ENCODE measurements at places on chromosomes 3 and 15.

GRCh38 chr15:38377636-38378035 lies 76.3 kb upstream of the FAM98B start:
- no peak for DNase-seq

- DNase-seq, result no peak
These were observed 67.2 kb downstream of the DHX30 start for GRCh38 chr3:47870156-47870555.

DNA sequence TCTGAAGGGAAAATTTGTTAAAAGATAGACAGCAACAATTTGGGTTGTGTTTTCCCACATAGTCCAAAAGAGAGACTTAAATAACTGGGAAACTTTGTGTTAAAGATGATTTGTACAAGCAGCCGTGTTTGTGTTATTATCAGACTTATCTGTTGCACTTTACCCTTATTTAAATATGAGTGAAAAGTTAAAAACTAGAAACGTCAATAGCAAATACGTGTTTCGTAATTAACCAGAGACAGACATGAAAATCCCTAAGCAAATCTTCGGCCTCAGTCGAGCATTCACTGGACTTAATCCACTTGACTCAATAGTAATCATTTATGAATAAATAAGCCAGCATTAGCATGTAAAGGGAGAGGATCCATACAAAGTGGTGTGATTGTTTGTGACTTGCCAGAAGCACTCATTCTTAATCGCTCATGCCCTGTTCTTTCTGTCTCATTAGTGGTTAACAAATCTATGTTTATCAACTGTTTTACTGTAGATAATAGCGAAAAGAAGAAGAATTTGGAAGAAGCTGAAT lies 34.2 kb downstream of the BLM start:
- DNase-seq, result no peak

GRCh38 chr3:77102951-77103769 lies 63.3 kb downstream of the ROBO2 start:
- no peak for DNase-seq

DNA sequence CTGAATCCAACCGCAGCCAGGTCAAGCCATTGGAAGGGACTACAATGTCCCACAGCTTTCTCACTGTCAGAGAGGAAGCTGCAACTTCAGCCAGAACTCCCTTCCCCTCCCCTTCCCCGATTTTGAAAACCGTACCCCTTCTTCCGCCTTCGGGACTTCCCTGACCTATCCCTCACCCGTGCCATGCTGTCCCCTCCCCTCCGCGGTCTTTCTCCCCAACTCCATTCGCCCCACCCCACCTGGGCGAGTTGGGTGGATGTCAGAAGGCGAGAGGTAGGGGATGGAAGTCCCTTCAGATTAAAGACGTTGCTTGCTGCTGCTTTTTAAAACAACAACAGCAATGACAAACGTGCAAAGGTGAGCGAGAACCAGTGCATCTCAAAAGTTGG lies 723 bp downstream of the CPNE4 start:
- DNase-seq, result no peak

DNA sequence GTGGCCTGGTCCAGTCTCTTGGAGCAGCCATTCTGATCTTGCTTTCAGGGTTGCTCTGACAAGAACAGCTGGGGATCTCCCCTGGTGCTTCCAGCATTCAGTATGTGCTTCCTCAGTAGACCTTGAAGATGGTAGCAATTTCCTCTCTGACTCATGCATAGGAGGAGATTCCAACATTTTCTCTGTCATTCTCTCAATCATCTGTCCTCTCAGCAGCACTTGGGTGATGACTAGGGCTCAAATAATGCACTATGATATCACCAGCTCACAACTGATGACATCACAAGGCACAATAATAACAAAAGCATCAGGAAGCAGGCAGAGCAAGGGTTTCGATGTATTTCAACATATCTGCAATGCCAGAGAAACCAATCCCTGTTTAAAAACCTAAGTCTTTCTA lies 52.7 kb downstream of the NFKBIZ start:
- peak; percentile 12 for DNase-seq

GRCh38 chr15:86040356-86041033 lies 39.2 kb upstream of the AGBL1 start:
- no peak for DNase-seq

- no peak for DNase-seq
These were observed 10.6 kb downstream of the DENND6A start for GRCh38 chr3:57682284-57682683.

- DNase-seq, result no peak
These were observed 4.2 kb downstream of the PTPRG start for GRCh38 chr3:61565569-61565968.

DNA sequence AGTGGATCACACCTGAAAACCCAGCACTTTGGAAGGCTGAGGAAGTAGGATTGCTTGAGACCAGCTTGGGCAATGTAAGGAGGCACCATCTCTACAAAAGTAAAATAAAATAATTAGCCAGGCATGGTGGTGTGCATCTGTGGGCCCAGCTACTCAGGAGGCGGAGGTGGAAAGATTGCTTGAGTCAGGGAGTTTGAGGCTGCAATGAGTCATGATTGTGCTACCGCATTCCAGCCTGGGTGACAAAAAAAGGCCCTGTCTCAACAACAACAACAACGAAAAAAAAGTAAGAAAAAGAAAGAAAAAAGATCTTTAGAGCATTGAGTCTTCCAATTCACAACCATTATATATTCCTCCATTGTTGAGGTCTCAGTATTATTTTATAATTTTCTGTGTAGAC lies 192.4 kb upstream of the DPH6 start:
- no peak for DNase-seq

GRCh38 chr3:126019683-126020082 lies 50.7 kb downstream of the ROPN1B start:
- no peak for DNase-seq

Measured in CD4-positive, alpha-beta T cell treated with Interleukin-15 for 4 hours (primary cell).